Glomerular endothelial cell (primary cell): ENCODE measurements at places on chromosomes 6 and 20. TPM values are rescaled to one million over a fixed set of nuclear protein-coding genes. Genes with fewer than 3 reads are reported as not detected.

SLC26A8 gene
- not detected in 2 replicates for total RNA-seq

SLC35D3 gene
- not detected in 2 replicates for total RNA-seq

CTSZ gene
- 164 and 252 TPM in 2 replicates for total RNA-seq

TMEM244 gene
- total RNA-seq = not detected in 2 replicates

MUCL3 gene
- total RNA-seq = not detected in 2 replicates

TP53TG5 gene
- total RNA-seq = not detected in 2 replicates

PGC gene
- not detected in 2 replicates for total RNA-seq

KIAA1586 gene
- total RNA-seq = 7.5 and 7.8 TPM in 2 replicates

PDE10A gene
- 5.4 and 10.0 TPM in 2 replicates for total RNA-seq

CDH4 gene
- total RNA-seq = 9.2 and 11.9 TPM in 2 replicates

ARFGEF3 gene
- 4.5 and 5.1 TPM in 2 replicates for total RNA-seq

PRSS35 gene
- total RNA-seq = 0.12 TPM in 1 of 2 replicates, not detected in the other

PLAGL2 gene
- total RNA-seq = 9.2 and 9.8 TPM in 2 replicates

HAO1 gene
- total RNA-seq = not detected in 2 replicates

PACSIN1 gene
- not detected in 2 replicates for total RNA-seq
